Frontal cortex (tissue), 4 donors: ENCODE measurements at places on chromosomes 13 and 19. TPM values are rescaled to one million over a fixed set of nuclear protein-coding genes. Genes with fewer than 3 reads are reported as not detected.

The ELANE gene
- total RNA-seq, result not detected

The RNF225 gene
- not detected for total RNA-seq

GRCh38 chr19:15257782-15258181, 25.5 kb upstream of the EPHX3 start:
- DNase-seq, result no peak

DNA sequence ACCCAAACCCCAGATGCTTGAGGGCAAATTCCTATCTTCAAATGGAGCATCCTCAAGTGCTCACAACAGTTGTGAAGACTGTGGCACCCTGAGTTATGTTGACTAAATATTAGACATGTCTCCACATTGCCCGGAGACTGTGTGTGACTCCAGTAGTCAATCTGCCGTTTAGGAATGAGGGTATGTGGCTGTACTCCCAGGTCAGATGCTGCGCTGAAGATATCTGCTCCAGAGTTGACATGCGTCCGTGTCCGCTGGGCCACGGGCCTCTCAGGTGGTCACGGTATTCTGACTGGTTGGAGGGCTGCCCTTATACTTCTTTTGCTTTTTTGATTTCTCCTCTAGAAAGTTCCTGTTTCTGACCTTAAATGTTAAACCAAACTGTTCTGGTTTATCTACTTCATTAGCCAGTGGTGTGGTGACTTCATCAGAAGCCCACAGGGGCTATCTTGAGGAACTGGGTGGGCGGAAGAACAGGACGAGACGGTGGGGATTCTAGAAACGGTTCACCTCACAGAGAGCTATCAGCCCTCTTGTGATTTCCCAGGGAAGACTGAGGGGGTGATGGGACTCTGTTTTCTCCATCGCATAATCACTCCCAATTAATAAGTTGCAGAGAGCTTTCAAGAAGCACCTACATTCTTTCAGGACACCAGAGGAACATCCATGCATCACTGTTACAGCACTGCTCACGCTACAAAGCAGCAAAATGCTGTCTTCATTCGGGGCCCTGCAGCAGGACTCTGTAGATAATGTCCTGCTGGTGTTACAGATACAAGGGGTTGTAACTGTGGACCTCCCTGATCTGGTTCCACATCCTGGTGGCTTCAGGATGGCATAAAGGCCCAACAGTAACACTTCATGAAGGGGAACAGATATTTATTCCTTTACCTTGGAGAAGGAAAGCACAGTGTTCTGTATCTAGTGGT, 1.3 kb upstream of the LCP1 start:
- DNase-seq, result no peak

- no peak for DNase-seq
Measured at GRCh38 chr13:59416561-59416960, 747.2 kb downstream of the DIAPH3 start.

DNA sequence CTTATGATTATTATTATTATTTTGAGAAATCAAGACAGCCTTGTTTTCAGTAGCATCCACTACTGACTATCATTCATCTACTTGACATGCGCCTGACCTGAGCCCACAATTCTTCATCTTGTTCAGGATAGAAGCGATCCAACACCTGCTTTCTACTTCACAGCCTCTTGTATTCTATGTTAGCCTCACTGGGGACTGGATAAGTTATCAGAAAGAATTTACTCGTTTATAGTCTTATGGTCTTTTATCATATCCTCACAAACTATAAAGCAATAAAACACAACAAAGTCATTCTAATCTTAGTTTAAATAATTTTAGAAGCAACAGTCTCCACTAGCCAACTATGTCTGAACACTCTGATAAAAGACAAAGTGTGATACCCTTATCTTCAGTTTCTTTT, 436.0 kb upstream of the ARGLU1 start:
- DNase-seq, result no peak

DNA sequence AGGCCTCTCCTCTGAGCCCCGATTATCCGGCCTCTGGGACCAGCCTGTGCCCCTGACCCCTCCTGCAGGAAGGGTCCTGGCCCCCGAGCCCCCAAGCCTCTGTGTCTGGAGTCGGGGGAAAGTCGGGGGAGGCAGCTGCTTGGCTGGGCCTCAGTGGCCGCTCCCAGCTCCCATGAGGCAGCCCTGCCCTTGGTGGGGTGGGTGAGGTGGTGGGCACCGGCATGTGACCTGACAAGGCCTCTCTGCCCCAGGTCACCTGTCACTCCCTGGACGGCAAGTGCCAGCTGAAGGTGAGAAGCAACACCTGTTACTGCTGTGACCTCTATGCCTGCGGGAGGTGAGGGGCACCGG, 41.5 kb downstream of the TMEM255B start:
- no peak for DNase-seq

DNA sequence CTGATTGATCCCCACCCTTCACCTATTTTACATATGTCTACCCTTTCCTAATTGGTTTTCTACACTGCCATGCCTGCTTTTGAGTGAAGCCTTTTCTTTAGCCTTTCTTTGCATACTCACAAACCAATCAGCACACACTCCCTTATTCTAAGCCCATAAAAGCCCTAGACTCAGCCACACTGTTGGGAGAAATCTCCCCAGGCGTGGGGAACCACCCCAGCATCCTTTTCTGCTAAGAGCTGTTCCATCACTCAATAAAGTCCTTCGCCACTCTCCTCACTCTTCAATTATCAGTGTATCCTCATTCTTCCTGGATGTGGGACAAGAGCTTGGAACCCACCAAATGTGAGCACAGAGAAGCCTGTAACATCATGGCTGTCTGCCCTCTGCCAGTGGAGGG, 343.6 kb downstream of the SLITRK1 start:
- DNase-seq, result no peak
